ENCODE measurements at places on chromosomes 16 and 17. TPM values are rescaled to one million over a fixed set of nuclear protein-coding genes. Genes with fewer than 3 reads are reported as not detected.

The LPCAT2 gene
- polyA plus RNA-seq: not detected

The DOC2B gene
- not detected for polyA plus RNA-seq

The TBC1D10B gene
- 8.7 TPM for polyA plus RNA-seq

The C17orf75 gene
- 8.1 TPM for polyA plus RNA-seq

The COX10 gene
- 18.8 TPM for polyA plus RNA-seq

The KRT12 gene
- not detected for polyA plus RNA-seq

The EMP2 gene
- 0.26 TPM for polyA plus RNA-seq

The HOXB3 gene
- polyA plus RNA-seq: 0.05 TPM

The TBC1D26 gene
- not detected for polyA plus RNA-seq

The MILR1 gene
- polyA plus RNA-seq: 6.9 TPM

The CLEC10A gene
- polyA plus RNA-seq: not detected

The KLHL10 gene
- not detected for polyA plus RNA-seq

The MYL4 gene
- not detected for polyA plus RNA-seq

The SLC5A10 gene
- polyA plus RNA-seq: 0.17 TPM

The CORO6 gene
- 0.12 TPM for polyA plus RNA-seq

The CA4 gene
- not detected for polyA plus RNA-seq

The TTYH2 gene
- polyA plus RNA-seq: 1.4 TPM

The JUP gene
- polyA plus RNA-seq: 57.4 TPM

The RUNDC3A gene
- 0.16 TPM for polyA plus RNA-seq

The C16orf96 gene
- polyA plus RNA-seq: not detected

The SNN gene
- polyA plus RNA-seq: 82.1 TPM

The ZFHX3 gene
- 0.61 TPM for polyA plus RNA-seq

The C16orf89 gene
- not detected for polyA plus RNA-seq

The TLCD1 gene
- not detected for polyA plus RNA-seq

The IL21R gene
- polyA plus RNA-seq: 71.9 TPM

The MARVELD3 gene
- not detected for polyA plus RNA-seq

The MPP2 gene
- not detected for polyA plus RNA-seq

The MIEF2 gene
- polyA plus RNA-seq: 13.8 TPM

The HS3ST3A1 gene
- polyA plus RNA-seq: not detected

The MYH1 gene
- not detected for polyA plus RNA-seq

The TEX19 gene
- not detected for polyA plus RNA-seq

The SPATA32 gene
- polyA plus RNA-seq: 0.27 TPM

The RAMP2 gene
- polyA plus RNA-seq: not detected

The CLEC18C gene
- polyA plus RNA-seq: not detected

The SMARCD2 gene
- 99.1 TPM for polyA plus RNA-seq

The CCL8 gene
- not detected for polyA plus RNA-seq

The CALB2 gene
- polyA plus RNA-seq: not detected

The C17orf50 gene
- polyA plus RNA-seq: not detected

The KRT27 gene
- polyA plus RNA-seq: not detected

The DPEP3 gene
- 0.44 TPM for polyA plus RNA-seq

The ACE gene
- not detected for polyA plus RNA-seq

The ZNF469 gene
- polyA plus RNA-seq: 0.44 TPM

The SALL1 gene
- not detected for polyA plus RNA-seq

The KRT39 gene
- not detected for polyA plus RNA-seq

The NTN3 gene
- not detected for polyA plus RNA-seq

Measured in naive B cell (primary cell).